ENCODE measurements at places on chromosomes 5 and 9.
A peak's percentile ranks its signal among the peaks of the same experiment; 100 is the strongest.

GRCh38 chr5:43623048-43623680 is 20.2 kb downstream of the NNT start:
- no peak for DNase-seq

DNA sequence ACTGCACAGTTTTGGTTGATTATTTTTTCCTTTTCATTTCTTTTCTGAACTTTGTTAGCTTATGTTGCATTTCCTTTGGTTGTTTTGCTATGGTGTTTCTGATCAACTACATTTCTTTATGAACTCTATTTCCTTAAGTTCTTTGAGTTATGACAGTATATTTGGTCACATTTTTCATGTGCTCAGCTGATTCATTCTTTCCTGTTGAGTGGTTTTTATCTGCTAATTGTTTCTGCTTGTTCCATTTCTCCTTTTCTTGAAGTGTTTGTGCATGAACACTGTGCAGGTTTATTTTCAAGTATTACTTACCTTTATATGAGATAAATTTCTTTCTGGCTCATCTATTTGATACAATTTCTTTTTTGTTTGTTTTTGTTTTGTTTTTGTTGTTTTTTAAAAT is 50.9 kb upstream of the MACIR start:
- no peak for DNase-seq

DNA sequence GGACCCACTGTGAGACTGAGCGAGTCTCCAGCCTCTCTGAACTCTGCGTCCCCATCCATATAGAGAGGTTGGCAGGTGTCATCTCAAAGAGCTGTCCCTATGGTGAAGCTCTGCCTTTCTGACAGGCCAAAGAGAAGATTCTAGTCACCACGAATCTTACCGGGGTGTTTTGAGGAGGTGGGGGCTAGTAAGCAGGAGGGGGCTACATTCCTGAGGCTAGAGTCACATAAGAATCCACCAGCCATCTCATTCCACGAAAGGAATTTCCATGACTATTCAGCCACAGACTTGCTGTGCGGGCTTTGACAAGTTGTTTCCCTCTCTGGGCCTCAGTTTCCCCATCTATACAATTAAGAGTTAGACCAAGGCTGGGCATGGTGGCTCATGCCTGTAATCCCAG is 16.3 kb downstream of the PDGFRB start:
- no peak for DNase-seq

- DNase-seq: no peak
These were observed 132.8 kb downstream of the CPLANE1 start for GRCh38 chr5:37116359-37116758.

DNA sequence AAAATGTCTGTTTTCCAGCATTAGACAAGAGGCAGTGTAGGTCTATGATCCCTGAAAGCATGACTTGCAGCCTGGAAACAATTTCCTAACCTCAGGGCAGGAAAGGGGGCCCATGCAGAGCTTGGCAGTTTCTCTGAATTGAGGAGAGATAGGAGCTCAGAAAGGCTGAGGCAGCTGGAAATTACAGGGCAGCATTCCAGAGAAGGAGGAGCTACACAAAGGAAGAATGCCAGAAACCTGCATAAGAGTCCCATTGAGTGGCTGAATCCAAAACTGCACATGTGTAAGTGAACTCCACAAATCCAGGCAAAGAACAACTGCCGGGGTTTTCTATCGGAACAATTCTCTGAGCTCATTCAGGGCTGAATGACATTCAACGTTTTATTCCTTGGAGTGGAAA is 346.8 kb downstream of the PIK3R1 start:
- DNase-seq: no peak

- no peak for DNase-seq
These were observed 126.6 kb downstream of the BARX1 start for GRCh38 chr9:93828331-93829097.

DNA sequence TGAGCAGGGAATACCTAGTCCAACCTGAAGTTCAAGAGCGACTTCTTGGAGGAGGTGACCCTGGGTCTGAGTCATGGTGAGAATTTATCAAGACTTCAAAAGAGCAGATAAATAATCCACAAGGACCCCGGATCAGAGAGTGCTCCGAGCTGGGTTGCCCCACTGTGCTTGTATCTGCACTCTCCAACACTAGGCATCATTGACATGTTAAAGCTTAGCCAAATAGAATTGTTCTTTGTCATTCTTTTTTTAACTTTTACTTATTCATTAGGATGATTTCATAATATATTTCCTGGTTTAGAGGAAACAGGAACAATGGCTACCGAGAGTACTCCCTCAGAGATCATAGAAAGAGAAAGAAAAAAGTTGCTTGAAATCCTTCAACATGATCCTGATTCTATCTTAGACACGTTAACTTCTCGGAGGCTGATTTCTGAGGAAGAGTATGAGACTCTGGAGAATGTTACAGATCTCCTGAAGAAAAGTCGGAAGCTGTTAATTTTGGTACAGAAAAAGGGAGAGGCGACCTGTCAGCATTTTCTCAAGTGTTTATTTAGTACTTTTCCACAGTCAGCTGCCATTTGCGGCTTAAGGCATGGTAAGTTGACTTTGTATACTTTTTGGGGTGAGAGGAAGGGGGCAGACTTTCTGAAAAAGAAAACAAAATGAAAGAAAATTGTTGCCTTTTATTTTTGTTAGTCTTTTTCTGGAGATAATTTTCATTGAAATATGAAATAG is at the start of gene CARD6:
Gene CARD6 (plus strand): TSS at position 300 of the 738 bp plus-strand sequence. CDS start 16 bp downstream, at position 316.
- no peak for DNase-seq

DNA sequence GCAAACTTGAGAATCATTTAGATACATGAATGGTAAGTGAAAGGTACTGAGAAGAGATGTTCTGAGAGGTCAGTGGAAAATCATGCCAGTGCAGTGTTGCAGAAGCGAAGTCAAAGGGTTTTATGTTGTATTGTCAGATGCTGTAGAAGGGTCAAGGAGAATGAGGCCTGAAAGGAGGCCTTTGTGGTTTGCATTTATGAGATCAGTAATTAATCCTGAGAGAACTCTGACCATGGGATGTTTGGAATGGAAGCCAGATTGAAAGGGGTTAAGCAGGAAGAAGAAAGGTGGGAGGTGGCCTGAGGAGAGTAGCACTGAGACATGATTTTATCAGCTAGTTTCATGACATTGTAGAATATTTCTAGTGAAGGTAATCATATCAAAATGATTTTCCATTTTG is 97.8 kb downstream of the ZSWIM6 start:
- DNase-seq: no peak

DNA sequence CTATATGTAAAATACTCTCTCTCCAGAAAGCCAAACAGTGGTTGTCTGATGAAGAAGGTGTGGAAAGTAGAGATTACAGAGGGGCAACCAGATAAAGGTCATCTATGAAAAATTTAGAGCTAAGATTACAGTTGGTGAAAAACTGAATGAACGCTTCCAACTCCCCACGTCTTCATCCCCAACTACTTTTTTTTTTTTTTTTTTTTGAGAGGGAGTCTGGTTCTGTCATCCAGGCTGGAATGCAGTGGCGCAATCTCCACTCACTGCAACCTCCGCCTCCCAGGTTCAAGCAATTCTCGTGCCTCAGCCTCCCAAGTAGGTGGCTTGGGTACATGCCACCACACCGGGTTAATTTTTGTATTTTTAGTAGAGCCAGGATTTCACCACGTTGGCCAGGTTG is 64.3 kb downstream of the RAPGEF6 start:
- no peak for DNase-seq

- no peak for DNase-seq
These were observed 25.4 kb downstream of the TYRP1 start for GRCh38 chr9:12718482-12719026.

- DNase-seq: no peak
These were observed 108.0 kb downstream of the PAM start for GRCh38 chr5:102863058-102863457.

DNA sequence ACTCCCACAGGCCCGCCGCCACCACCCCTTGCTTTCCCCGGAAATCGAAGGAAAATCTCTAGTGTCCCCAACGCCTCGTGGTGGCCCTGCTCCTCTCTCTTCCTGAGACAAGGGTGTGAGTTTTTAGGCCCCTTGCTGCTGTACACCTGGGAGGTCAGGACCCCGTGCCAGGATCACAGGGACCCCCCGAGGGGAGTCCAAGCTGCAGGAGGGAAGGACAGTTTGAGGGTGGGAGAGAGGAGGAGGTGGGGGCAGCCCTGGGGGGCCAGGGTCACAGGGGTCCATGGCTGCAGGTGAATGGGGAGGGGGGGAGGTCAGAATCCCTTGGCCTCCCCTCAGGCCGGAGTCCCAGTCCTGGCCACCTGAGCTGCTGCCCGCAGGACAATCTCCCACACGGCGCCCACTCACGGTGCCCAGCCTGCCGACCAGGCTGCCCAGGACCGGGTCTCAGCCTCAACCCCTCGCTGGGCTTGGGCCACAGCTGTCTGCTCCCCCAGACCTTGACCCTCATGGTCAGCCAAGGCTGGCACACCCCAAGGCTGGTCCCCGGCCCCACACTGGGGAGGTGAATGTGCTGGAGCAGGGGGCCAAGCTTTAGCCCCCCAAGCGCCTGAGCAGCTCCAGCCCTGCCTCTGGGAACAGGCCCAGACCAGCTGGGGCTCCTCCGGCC is 19.9 kb downstream of the TPPP start:
- no peak for DNase-seq

GRCh38 chr5:8997542-8998070 is 548.3 kb downstream of the SEMA5A start:
- no peak for DNase-seq

GRCh38 chr9:129579294-129579693 is 41.6 kb downstream of the C9orf50 start:
- DNase-seq: no peak

DNA sequence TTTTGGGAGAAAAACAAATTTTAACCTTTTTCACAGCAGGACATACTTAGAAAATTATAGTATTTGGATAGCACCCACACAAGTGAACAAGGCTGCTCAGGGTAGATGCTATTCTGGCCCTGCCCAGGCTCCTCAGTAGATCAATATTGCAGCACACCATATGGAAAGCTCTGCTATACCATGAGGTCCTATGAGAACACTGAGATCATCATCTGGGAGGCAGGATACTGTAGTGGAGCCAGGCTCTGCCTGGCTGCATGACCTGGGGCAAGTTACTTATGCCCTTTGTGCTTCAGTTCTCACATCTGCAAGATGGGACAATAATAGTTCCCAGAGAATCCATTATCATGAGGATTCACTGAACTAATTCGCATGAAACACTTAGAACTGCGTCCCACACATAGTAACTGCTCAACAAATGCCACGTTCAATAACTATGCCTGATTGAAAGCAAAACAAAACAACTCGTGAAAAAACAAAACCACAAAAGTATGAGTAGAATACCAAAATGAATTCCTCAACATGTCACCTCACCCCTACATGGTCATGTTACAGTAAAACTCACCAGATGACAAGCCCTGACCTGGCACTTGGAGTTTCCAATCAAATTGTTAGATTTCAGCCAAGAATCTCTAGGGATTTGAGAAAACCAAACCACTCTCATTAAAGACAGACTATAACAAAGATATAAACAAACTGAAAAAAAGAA is 31.9 kb downstream of the ARSB start:
- DNase-seq: no peak

DNA sequence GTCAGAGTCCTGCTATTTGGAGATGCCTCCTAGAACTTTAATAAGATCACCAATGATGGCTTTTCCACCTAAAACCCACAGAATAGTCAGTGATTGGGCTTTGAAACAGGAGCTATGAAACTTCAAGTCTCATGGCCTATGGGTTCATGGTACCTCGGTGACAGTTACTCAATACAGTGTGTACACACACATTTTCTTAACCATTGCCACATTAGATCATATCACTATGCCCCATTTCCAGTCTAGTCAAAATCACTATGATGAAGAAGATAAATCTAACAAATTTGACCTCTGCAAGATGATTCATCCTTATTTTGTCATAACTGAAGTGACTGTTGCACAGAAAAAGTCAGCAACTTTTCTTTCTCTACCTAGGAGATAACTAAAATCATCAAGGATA is 86.8 kb upstream of the OR13F1 start:
- DNase-seq: no peak

GRCh38 chr9:88721025-88721424 is 186.0 kb downstream of the NXNL2 start:
- no peak for DNase-seq

- no peak for DNase-seq
These were observed 292.8 kb downstream of the ARL15 start for GRCh38 chr5:54017580-54017979.

- no peak for DNase-seq
These were observed 6.4 kb upstream of the RFK start for GRCh38 chr9:76400534-76401096.

DNA sequence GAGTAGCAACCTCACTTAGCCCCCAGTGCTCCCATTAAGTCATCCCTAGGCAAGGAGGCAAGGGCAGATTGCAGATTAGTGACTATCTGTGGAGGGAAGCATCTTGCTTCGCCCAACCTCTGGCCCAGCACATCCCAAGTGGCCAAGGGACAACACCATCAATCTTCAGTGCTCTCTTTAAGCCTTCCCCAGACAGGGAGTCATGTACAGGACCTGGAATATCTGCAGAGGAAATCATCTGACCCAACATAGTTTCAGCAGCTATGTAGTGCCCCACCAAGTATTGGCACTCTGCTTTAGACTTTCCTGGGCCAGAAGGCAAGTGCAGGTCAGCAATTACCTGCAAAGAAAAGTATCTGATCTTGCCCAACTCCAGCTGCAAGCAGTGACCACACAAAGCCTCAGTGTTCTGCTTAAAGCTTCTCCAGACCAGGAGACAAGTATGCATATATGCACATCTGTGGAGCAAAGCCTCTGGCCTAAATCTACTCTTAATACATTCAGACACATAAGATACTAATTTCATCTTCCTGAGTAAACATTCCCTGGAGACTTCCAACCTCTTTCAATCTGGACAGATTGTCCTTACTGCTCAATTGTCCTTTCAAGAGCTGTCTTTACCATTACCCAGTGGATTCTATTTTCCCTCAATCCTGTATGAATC is 224.8 kb upstream of the VLDLR start:
- DNase-seq: no peak

GRCh38 chr9:23659346-23660006 is 166.6 kb downstream of the ELAVL2 start:
- DNase-seq: no peak

DNA sequence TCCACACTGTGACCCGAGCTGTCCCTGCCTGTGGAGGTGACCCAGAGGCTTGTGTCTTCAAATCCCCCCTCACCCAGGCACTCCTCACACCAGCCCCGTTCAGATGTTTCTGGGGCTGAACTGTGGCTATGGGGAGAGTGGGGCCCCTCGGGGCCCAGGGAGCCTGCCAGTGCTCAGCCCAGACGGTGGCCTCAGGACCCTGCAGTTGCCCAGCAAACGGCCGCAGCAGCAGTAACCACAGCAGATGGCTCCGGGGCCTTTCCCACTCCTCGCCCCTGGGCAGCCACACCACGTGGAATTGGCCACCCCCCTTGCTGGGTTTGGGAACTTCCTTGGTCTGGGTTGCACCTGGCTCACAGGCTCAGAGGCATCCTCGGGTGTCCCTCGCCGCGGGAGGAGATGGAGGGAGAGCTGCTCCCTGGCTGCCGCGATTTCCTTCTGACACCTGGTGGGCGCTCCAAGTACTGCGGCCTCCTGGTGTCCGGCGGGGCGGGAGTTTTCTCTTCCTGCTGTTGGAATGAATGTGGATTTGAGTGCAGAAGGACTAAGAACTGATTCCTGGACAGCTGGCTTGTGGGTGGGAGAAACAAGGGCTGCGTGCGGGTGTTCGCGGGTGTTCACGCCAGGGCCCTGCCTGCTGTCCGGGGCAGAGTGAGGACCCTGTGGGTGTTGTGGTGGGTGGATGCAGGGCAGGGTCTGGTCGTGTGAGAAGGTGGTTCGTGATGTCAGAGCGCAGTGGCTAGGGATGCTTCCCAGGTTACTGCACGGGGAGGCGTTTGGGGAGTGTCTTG is 97.5 kb downstream of the COL5A1 start:
- peak; percentile 28 for DNase-seq

- no peak for DNase-seq
These were observed 93.0 kb upstream of the NIPAL4 start for GRCh38 chr5:157366741-157367674.

Measured in stimulated activated CD4-positive, alpha-beta T cell treated with anti-CD3 and anti-CD28 coated beads, Interleukin-12 subunit alpha, Interleukin-12 subunit beta, amount 100 ng/mL, for 24 hours (primary cell).